ENCODE measurements at places on chromosomes 12 and 14.

GRCh38 chr12:48197549-48197970 lies 5.5 kb downstream of the OR10AD1 start:
- DNase-seq: no peak

- DNase-seq: no peak
Measured at GRCh38 chr12:41709463-41710285, 435.0 kb downstream of the GXYLT1 start.

DNA sequence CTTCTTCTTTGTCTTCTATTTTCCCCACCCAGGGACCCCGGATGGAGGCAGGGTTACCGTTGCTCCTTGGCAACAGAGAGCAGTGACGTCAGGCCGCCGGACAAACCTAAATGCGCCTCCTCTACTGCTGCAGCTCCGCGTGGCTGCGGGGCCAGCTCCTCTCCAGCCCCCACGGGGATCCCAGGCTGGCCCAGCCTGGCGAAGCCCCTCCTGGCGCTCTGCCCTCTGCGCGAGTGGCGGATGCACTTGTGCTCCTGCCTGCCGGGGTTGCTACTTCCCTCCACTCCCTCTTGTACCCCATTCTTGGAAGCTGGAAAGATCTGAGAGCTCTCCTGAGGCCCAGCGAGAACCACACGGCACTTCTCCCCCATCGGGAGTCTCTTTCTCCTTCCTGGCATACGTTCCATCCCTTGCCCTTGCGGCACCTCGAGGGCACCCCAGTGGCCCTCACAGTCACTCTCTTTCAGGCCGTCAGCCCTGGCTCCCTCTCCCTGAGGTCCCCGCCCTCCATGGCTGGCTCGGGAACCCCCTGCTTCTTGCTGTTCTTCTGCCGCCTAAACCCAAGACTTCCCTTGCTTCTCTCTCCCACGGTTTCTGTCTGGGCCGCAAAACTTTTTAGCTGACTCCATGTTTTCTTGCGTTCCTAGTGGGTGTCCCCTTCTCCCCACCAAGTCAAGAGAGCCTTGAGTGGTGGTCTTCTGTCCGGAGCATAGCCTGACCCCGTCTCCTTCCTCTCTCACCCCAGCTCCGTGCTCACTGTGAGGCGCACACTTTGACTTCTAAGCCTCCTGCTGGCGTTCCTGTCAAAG lies 121.7 kb downstream of the PAPOLA start:
- no peak for DNase-seq

DNA sequence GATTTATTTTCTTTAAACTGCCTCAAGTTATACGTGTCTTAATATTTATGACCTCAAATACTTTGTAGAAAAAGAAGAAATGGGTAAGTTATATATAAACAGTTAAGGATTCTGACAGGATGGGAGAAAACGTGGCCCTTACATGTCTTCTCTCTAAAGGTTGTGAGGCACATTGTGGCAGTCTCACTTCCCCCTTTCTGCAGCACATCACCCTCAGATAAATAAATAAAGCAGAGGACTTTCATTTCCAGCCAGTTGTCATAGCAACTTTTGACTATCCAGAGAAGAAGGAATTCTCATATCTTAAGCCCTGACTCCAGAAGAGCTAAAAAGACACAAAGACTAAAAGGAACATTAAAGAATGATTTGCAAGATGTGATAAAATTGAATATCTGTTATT lies 28.8 kb upstream of the CEP83 start:
- no peak for DNase-seq

GRCh38 chr12:120134307-120134980 lies 17.9 kb upstream of the RAB35 start:
- DNase-seq: no peak

DNA sequence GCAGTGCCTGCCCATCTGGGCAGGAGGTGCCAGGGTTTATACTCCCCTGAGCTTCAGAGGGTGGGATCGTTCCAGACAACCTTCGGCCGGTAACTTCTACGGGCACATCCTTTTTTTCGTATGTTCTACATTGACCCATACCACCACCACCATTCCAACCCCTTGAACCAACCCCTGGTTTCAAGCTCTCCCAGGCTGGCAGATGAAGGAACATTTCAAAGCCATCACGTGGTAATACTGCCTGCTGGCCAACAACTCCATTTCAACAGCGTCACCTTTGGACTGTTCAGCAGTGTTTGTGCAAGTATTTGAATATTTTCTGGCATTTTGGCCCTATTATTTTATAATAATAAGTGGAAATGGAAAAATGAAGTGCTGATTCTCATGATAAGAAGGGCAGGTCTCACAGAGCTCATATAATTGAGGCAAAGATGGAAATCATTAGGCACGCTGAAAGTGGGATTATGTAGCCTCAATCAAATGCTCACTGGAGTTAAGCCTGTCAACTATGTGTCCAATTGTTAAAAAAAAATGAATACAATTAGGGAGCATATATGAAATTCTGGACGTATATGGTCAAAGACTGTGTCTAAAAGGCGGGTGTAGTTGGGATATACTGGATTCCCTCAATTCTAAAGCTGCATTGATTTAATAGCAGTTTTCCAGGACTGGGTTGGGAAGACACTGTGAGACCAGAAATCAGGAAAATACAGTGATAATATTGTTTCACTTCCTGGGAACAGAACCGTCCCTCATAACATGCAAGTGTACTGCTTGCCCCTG lies 162.1 kb downstream of the ZFP36L1 start:
- DNase-seq: no peak

DNA sequence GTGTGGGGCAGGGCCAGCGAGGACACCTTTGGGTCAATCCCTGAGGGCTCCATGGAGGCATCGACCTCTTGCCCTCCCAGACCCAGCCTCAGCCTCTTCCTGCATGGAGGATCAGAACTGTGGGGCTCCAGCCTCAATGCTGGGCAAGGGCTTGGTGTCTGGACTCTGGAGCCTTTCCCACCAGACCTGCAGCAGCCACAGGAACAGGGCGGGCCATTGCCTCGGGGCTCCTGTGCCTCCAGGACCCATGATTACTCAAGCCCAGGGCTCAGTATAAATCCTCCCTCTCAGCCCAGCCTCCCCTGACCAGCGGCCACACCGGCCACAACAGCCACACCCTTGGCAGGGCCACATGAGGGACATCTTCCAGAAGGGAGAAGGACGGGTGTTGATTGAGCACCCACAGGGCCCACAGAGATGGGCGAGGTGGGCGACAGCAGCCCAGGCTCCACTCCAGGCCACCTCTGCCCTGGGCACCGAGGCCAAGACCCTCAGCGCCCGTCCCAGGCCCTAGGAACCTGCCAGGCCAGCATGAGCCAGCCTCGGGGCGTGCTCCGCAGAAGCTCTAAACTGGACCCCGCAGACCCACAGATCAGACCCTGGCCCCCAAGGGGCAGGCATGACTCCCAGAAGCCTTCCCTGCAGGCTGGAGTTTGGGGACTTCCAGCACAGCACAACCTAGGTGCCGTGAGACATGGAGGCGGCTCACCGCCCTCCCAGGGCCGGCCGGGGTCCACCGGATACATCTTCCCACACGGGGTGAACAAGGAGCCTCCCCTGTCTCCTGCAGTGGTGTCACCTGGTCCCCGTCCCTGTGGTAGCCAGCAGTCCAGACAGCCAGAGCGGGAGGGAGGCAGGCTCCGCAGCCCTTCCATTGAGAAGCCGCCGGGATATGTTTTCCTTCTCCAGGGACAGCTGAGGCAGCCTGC lies 25.1 kb downstream of the NCOR2 start:
- DNase-seq: no peak

DNA sequence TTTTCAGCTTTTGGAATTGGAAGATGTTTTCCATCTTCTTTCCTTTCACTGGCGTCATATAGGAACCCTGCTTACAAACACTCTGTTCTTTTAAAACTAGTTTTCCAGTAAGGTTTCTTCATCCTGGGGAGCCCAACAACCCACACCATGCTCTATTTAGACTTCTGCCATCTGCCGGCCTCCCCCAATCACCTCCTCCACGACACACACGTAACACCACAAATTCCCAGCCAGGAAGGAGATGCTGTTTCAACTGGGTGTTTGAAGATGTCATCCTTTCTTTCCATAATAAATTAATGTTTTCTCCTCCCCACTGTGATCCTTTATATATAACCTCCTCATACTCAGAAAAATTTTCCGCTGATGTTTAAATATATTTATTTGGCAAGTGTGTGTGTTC lies 231.4 kb upstream of the DDHD1 start:
- DNase-seq: no peak

Data from stimulated activated CD4-positive, alpha-beta T cell treated with anti-CD3 and anti-CD28 coated beads, Interleukin-12 subunit alpha, Interleukin-12 subunit beta, amount 100 ng/mL, for 4 hours (primary cell).